ENCODE measurements at places on chromosomes 1 and 21. TPM values are rescaled to one million over a fixed set of nuclear protein-coding genes. Genes with fewer than 3 reads are reported as not detected.

Gene ADORA3
- total RNA-seq: 0.33 TPM

Gene KCNJ6
- under 0.01 TPM for total RNA-seq

Gene NLRP3
- total RNA-seq: 0.20 TPM

Gene S100A1
- 2.7 TPM for total RNA-seq

Gene SLC35E2B
- 48.2 TPM for total RNA-seq

DNA sequence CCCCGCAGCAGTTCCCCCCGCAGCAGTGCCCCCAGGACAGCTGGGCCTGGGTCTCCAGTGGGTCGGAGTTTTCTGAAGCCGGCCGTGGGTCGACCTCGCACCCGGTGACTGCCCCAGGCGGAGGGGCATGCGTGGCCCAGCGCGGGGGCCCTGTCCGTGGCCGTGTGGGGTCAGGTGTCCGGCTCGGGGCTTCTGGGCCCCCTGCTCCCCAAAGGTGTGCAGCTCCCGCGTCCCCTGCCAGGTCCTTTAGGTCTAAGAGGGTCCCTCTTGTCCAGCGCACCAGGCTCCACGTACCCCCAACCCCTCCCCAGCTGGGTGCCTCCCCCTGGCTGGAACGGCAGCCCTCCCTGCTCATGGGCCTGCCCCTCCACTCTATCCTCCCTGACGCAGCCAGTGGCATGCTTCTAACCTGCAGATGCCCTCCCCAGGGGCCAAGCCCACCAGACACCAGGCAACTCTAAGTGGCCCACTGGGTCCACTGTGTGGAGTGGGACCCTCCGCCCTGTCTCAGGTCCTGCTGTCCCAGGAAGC lies 5.9 kb upstream of the HES4 start:
- no peak for DNase-seq

All from hepatocyte (in vitro differentiated cells).